ENCODE measurements at places on chromosomes 16 and 17. TPM values are rescaled to one million over a fixed set of nuclear protein-coding genes. Genes with fewer than 3 reads are reported as not detected.
A peak's percentile ranks its signal among the peaks of the same experiment; 100 is the strongest.

DNA sequence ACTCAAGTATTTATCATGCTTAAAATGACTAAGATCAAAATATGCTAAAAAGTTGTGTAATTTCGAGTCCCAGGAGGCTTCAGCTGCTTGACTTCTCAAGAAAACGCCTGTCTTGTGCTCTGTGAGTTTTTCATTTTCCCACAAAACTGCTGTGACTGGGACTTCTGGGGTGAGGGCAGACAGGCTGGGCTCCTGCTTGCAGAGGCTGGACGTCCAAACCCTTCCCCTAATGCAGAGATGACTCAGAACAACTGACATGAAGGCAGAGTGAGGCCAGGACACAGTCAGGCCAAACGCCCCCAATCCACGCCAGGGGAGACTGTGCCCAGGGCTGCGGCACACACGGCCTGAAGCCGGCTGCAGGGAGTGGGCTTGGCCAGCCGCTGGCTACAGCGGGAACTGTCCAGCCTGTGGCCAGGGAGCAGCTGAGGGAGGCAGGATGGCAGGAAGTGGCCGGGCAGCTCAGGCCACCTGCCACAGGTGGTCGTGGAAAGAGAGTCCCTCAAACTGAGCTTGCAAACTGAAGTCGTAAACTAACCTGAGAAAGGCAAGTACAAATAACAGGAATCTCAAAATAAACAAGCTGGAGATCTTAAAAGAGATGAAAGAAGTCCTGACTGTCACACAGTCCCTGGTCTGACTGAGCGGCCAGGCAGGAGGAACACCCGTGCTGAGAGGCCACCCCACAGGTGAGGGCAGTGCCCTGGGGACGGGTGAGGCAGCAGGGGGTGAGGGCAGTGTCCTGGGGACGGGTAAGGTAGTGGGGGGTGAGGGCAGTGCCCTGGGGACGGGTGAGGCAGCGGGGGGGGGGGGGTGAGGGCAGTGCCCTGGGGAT lies 21.3 kb upstream of the HEXD start:
- DNase-seq: no peak

DNA sequence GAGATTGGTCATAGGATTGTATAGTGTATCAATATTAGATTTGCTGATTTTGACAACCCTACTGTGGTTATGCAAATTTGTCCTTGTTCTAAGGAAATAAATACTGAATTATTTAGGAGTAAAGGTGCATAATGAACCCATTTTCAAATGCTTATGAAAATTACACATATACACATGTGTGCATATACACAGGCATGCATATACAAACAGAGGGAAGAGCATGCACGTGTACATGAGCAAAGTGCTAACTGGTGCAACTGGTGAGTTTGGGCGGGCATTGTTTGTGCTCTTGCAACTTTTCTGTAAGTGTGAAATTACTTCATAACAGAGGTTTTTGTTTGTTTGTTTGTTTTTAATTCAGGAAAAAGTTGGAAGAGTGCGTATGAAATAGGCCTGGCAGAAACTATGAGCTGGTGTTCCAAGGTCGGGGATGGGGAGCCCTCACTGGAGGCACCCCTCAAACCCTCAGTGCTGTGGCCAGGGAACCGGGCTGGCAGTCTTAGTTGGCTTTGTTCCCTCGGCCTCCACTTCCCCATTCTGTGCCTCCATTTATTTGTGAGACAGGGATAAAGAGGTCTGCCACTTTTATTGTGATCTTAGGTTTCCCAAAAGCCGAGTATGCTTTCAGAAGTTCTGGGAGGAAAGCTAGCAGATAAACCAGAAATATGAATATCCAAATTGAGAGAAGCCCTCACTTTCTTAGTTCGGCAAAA lies 5.8 kb downstream of the DEXI start:
- no peak for DNase-seq

- DNase-seq: no peak
Observed at GRCh38 chr16:57308041-57308440, 23.6 kb upstream of the PLLP start.

DNA sequence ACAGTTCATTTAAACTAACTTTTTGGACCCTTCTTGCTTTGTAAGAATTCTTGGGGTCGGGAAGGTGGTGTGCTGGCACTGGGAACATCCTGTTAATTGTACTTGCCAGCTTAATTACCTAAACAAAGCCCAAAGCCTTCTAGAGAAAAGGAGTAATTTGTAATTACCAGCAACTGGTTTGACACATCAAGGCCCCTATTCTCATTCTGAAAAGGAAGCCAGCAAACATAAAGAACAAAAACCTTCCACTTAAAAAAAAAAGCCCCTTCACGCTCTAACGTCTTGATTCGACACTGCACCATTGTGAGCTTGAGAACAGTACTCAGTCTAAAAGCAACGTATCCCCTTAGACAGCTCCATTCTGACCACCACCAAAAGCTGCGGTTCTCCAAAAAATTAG lies 74.7 kb upstream of the RPH3AL start:
- no peak for DNase-seq

GRCh38 chr17:60457148-60457547 lies 34.9 kb downstream of the CHCT1 start:
- DNase-seq: no peak

GRCh38 chr16:71867939-71868338 lies 16.0 kb downstream of the ZNF821 start:
- DNase-seq: no peak

DNA sequence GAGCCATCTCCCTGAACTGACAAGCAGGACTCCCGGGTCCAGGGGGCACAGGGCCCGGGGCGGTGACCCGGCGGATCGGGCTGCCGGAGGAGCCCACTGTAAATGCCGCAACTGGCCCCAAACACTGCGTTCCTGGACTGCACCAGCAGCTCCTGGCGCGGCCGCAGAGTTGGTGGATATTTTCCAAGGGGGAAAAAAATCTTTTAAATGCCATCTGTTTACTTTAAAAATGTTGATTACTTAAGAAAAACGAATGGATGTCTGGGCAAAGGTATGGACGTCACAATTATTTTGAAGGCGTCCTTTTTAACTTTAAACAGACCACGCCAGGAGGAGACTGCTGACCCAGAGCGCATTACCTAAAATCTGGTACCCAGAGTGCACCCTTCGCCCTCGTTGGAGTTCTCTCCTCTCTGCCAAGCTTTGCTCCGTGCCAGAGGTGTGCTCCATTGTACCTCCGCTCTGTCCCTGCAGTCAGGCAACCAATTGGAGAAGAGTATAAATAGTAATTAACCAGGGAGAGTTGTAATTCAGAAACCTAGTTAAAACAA lies 3.4 kb downstream of the HS3ST3B1 start:
- no peak for DNase-seq

DNA sequence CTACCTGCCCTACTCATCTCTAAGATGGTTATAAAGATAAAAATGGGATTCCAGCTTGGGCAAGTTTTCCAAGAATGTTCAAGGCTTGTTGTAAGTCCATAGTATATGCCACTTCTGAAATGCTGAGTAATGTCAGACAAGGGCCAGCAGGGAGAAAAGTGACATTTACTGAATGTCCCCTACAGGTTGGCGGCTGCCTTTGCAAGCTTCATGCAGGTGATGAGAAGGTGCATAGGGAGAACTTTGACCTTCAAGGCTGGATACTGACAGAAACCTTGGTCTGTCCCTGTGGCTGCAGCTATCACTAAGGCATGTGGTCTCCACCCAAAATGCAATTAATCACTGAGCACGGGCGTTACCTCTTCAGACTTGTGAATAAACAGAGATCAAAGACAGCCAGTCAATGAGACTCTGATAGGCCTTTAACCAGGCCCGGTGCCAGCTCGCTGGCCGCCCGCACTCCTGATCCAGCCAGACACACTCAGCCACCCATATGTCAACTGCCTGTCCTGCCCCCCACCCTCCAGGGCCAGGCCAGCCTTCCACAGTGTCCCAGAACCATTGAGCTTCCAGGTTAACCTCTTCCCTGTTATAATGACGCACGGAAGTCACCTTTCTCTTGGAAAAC lies 26.8 kb upstream of the AXIN2 start:
- peak; percentile 70 for DNase-seq

DNA sequence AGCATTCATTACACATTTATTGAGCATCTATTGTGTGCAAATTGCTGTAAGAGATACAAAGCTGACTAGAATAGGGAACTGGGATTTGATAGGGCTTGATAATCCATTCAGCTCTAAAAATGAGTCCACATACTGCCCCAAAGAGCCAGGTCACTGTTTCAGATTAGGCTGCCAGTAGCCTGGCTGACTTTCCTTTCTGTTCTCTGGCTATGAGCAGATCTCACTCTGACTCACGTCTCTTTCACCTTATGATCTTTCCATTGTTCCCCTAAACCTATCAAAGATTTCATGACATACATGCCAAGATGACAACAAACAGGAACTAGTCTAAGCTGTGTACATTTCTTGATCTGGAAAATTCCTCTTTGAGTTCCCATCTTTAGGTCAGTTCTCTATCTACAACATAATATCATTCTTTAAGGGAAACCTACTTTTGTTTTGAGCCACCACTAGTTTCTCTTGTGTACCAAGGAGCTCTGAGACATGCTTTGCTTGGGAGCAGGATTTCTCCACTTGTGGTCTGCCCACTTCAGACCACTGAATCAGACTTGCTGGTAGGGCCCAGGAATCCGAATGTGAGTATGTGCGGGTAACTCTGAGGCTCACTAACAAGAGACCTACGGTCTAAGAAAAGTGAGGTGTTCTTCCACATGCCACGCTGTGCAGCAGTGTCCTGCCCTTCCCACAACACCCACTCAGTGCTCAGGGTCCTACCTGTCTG lies 40.9 kb upstream of the ICAM2 start:
- DNase-seq: no peak

DNA sequence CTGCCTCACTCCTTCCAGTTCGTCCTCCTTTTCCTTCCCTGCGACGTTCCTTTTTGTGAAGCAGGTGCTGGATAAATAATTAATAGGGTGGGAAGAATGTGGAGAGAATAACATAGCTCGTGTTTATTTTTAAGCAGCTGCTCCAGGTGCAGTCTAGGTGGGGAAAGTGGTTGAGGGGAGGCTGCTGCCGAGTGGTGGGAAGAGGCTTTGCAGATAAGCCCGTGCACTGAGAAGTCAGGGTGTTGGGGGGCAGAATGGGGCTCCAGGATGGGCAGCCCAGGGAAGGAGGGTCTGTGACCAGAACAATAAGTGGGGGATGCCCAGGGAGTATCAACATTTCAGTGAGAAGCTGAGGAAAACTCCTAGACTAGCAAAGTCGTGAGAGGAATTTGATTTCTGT lies 300.5 kb downstream of the CPPED1 start:
- DNase-seq: no peak

DNA sequence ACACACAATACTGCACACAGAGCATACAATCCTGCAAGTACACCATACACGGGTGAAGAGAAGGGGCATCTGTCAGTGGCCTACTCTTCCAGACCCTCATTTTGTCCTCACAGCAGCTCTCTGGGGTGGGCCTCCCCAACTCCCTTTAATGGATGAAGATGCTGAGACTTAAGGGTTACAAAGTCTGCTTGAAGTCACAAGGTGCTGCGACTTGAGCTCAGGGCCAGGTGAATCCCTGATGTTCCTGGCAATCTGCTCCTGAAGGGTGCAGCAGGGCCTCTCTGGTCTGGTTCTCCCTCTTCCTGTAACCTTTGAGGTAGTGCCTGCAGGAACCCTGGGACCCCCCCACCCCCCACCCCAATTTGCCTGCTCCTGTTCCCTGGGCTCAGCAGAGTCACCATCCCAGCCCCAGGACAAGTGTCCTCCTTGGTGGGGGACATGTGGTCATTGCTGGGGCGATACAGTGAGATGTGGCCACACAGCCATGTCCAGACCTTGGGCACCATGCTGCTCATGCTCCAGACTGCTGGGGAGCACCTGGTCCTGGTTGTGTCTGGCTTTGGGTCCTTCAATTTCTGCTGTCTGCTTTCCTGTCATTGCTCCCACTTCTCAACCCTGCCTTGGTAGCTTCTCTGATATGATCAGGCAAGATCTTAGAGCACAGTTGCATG lies 107.5 kb downstream of the METRNL start:
- DNase-seq: no peak

- DNase-seq: peak; percentile 63
Observed at GRCh38 chr16:58024486-58025350, 836 bp upstream of the MMP15 start.

DNA sequence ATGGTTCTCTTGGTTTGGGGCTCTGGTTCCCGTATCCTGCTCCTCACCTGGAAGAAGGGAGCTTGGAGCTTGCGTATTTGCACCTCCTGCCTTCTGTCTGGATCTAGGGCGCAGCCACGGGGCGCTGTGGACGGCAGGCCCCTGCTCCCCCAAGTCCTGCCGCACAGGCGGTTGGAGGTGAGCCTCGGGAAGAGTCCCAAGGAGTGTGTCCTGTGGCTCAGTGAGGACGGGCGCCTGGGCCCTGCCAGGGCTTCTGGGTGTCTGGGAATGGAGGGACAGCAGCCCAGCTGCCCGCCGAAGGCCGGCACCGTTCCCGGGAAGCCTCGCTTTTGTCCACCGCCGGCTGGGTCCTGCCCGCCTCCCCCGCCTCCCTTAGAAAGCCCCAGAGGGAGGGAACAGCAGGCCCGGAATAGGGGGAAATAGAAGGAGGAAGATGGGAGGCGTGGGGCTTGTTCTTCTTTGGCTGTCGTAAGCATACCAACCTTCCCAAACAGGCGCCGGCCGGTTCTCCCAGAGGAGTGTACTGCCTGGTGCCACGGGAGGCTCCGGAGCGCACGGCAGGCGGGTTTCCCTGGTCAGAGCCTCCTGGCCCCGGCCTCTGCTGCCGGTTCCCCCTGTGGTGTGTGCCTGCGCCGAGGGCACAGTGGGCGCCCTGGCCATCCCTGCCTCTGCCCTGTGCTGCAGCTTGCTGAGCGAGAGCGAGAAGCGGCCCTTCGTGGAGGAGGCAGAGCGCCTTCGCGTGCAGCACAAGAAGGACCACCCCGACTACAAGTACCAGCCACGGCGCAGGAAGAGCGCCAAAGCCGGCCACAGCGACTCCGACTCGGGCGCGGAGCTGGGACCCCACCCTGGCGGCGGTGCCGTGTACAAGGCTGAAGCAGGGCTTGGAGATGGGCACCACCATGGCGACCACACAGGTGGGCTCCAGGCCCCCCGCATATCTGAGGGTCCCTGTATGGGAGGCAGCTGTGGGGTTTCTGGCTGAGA lies 1.8 kb downstream of the SOX8 start:
- no peak for DNase-seq

GRCh38 chr16:53952215-53953208 lies 248.6 kb downstream of the FTO start:
- DNase-seq: no peak

GRCh38 chr16:69861292-69862030 lies 89.7 kb upstream of the CLEC18A start:
- no peak for DNase-seq

GRCh38 chr17:27751622-27752490 lies 48.5 kb downstream of the NOS2 start:
- DNase-seq: no peak

GRCh38 chr17:82065638-82066303 lies at the start of gene DUS1L:
DUS1L (minus strand) TSS chr17:82065804; CDS start chr17:82065059, 745 bp downstream.
- peak; percentile 82 for DNase-seq

- DNase-seq: no peak
Observed at GRCh38 chr17:19714542-19715411, 1.6 kb downstream of the SLC47A2 start.

GRCh38 chr16:11349599-11350276 lies 4.5 kb downstream of the RMI2 start:
- DNase-seq: peak; percentile 69

- peak; percentile 95 for DNase-seq
Observed at GRCh38 chr17:38557836-38558727, 47.7 kb downstream of the SRCIN1 start.

- DNase-seq: no peak
Observed at GRCh38 chr17:42484304-42484703, 25.6 kb downstream of the ATP6V0A1 start.

Gene CASKIN1
- total RNA-seq: 9.2 TPM

Gene DNAI2
- total RNA-seq: not detected

Gene ABCC12
- not detected for total RNA-seq

Gene ZSCAN10
- not detected for total RNA-seq

Gene ORAI3
- 10.8 TPM for total RNA-seq

Gene WNT9B
- total RNA-seq: 0.42 TPM

Gene CDH13
- total RNA-seq: 167 TPM

Gene CMTM2
- not detected for total RNA-seq

Gene TUBD1
- total RNA-seq: 6.6 TPM

Gene AIPL1
- total RNA-seq: not detected

Gene HEXIM1
- 35.1 TPM for total RNA-seq
